Pancreas (tissue), 10 donors: ENCODE measurements at places on chromosomes 2 and 18.

GRCh38 chr18:13791181-13791580 is 32.8 kb upstream of the MC5R start:
- no peak for DNase-seq

DNA sequence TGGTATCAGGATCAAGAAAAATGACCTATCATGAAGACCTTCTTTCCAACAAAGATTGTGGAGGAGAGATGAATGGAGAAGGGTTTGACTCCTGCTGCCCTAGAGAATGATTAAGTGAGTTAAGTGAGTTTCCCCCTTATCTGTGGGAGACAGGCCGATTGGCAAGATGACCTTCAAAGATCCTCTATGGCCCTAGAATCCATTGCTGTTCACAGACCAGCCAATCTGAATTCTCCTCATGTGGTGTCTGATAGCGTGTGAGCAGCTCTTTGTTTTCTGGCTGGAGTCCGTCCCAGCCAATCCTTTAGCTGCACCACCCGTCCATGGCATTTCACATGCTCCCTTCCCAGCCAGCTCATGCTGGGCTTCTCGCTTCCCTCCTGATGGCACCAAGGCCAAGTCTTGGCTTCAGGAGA is 79.4 kb downstream of the MARCHF4 start:
- no peak for DNase-seq

DNA sequence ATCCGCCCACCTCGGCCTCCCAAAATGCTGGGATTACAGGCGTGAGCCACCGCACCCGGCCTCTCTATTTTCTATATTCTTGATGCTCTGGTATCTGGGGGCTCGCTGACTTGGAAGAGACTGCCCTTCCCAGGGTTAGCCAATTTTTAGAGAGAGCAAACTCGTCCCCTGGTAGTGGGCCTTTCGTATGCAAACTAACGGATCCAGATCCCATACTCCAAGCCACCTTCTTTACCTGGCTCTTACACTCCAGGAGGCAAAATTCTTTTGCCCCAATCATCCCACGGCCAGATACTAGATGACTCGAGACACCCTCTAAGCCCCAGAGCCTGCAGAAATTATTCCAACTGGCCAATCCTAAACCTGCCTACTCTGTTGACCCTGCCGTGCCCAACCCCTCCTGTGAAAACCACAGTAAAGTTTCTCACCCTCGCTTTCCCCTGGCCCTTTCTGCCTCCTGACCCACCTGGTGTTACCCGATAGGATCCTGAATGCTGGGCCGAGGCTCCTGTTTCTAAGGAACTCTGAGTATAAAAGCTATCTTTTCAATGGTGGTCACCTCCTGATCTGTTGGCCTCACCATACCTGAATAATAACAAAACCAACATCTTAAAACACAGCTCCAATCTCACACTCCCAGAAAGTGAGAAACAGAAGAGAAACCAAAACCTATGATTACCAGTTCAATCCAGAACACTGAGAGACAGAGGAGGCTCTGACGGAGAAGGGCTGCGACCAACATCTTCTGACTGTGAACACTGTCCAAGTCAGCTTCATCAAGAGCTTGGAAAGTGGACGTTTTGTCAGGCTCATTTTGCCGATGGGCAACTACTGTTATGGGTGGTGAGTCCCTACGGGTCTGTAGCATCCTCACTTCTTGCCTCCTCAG is 57.6 kb upstream of the ZNF532 start:
- no peak for DNase-seq

DNA sequence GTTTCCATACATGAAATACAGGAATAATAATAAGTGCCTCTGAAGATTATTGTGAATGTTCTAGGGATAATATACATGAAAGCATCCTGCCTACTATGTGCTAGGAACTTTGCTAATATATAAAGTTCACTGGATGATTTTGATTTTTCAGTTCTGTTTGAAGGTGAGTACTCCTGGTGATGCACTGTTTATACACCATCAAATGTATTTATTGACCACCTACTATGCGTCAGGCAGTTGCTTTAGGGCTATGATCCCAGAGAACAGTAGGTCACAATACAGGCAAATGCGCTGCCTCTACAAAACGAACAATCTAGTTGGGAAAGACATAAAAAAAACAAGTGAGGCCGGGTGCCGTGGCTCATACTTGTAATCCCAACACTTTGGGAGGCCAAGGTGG is 10.7 kb downstream of the TXNDC9 start:
- no peak for DNase-seq

DNA sequence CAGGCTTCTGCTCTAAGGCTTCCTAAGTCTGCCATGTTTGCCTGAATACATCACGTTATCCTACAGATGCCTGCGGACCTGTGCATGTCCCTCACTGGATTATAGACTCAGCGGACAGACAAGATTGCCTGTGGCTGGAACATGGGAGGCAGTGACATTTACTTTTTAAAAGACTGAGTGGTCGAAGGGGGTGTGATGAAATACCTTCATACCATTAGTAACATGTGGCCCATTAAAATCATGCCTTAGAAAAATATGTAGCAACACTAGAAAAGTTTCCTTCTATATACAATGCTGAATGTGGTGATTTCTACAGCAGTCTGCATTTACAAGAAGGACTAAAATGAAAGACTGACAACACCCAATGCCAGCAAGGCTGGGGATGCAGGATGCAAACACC is 154.4 kb downstream of the ASB1 start:
- DNase-seq = no peak

DNA sequence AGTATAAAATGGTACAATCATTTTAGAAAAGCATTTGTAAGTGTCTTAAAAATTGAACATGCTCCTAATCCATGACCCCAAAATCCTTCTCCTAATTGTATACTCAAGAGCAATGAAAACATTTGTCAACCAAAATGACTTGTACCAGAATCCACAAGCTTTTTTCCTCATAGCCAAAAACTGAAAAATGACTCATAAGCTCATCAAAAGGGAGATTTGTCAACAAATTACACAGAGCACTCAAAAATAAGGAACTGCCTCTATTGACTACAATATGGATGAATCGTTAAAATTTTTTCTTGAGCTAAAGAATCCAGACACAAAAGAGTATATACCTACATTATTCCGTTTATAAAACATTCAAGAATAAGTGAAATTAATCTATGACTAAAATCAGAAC is 544.8 kb downstream of the ARHGAP15 start:
- DNase-seq = no peak

DNA sequence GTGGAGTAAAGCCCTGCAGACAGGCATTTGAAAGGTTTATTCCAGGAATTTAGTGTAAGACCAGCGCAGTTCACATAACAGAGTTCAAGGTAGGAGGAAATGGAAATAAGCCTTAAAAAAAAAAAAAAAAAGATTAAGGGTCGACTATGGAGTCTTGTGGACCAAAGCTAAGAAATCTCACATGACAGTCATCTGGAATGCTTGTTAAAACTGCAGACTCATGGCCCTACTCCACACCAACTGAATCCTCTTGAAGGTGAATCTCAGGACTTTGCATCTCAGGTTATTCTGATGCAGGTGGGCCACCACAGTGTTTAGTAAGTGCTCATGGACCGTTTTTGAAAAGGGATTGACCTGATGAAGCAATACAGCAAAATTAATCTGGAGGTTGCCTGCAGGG is 8.8 kb downstream of the TTLL4 start:
- DNase-seq = no peak

- no peak for DNase-seq
Measured at GRCh38 chr2:11661891-11662435, 8.0 kb downstream of the NTSR2 start.

DNA sequence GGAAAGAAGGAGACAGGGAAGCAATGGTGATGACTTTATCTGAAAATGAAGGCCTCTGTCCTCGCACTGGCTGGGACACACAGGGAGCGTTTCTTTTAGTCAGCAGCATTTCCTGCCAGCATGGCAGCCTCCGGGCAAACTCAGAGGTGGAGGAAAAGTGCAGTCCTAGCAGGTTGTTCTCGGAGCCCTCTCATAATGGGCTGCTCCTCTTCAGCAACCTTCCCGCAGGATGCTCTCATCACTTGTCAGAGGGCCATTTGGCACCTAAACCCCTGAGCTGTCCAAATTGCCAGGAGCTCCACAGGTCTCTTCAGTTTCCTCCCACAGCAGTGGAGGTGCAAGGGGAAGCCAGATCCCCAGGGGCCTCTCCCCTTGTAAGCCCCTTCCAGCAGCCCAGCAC is 6.2 kb downstream of the STK39 start:
- no peak for DNase-seq

- no peak for DNase-seq
Measured at GRCh38 chr2:78068808-78069207, 546.6 kb upstream of the LRRTM4 start.

DNA sequence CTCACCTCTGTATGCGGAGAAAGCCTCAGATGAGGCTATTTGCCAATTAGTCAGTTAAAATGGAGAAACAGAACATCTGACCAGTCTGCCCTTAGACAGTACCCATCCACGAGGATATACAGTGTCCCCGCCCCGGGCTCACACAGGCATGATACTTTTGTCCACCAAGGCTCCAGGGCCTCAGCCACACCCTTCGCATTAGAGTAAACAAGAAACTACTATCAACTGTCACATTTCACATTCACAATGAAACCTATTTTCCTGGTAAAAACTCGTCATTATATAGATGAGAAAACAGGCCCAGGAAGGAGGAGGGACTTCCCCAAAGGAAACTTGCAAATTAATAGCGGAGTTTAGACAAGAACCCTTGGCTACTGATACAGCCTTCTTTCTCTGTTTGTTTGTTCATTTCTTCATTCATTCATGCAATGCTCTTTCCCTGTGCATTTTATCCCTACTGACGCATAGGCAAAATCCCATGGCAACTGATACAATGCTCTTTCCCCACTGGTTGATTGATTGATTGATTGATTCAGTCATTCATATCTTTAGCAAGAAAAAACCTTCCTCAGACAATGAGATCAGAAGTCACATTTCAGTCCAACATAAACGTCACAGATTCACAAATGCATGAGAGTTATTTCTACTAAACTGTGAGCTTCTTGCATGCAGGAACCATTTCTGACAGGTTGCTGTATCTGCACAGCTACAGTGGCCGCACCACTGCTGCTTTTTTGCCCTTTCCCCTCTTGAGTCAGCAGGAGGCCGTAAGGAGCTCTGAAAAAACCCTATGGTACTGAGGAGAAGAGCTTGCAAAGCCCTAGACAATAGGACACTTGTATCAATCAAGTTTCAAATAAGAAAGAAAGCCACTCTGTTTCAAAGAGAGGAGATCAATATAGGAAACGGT is 777.1 kb downstream of the RNF144A start:
- DNase-seq = no peak

DNA sequence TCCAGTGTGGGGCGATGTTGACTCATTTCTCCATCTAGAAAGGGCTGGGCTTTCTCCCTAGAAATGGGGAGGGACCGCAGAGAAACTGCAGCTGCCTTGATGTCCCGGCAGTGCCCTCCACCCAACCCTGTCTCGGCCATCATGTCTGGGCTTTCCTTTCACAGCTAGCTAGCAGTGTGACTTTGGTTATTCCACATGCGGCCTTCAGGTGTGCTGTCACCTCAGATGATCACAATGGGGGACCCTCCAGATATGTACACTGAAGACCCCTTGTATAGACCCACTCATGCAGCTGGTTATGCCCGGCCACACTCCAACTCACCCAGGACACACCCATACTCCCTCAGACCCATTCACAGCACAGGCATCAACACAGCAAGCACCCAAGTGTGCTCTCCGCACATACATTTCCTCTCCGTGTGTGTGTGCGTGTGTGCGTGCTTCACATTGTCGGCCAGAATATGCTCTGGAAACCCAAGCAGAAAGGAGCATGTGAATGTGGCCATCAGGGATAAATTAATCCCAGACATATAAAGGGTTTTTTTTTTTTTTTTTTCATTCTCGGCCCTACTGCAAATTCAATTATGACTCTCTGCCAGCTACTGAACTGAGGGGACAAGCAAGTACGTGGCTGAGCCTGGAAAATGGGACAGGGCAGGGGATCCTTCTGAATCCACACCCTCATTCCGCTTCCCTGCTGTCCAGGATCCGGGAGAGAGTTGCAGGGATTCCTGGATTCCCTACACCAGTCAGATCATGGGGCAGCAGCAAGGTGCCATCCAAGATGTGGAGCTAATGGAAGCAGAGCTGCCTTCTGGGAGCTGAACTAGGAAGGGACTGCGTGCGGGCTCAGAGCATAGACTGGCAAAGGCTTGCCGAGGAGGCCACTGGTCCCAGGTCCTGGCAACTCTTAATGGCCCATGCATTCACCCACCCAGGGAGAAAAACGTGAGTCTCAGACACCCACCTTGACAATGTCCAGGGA is 240.2 kb downstream of the DYSF start:
- peak; percentile 34 for DNase-seq

- DNase-seq = peak; percentile 94
Measured at GRCh38 chr2:218286570-218287459, 5.5 kb downstream of the TMBIM1 start.

DNA sequence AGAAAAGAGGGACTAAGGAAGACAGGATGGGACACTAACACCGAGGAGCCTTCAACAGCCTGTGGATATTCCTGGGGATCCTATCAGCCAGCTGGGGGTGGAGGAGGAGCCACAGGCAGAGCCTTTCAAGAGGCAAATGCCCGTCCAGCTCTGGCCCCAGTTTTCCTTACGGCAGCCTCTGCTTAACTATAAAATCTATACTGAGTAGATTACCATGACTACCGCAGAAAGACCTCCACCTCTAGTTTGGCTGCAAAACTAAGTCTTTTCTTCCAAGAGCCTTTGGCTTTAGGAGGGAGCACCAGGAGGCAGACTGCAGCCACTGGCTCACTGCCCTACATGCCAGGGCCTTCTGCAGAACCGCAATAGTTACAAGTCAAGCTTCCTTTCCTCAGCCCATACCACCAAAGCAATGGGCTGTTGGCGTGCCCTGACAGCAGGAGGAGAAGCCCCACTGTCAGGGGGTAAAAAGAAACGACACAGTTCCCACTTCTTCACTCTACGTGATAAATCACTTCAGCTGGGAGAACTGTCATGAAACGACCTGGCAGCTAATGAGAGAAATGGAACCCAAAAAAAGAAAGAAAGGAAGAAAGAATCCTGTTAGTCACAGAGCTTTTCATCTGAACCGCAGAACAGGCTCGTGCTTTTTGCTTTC is 25.1 kb upstream of the CREB1 start:
- no peak for DNase-seq

- DNase-seq = no peak
Measured at GRCh38 chr2:236167297-236168109, 683 bp downstream of the GBX2 start.

- DNase-seq = no peak
Measured at GRCh38 chr2:65960953-65961352, 474.0 kb upstream of the MEIS1 start.

DNA sequence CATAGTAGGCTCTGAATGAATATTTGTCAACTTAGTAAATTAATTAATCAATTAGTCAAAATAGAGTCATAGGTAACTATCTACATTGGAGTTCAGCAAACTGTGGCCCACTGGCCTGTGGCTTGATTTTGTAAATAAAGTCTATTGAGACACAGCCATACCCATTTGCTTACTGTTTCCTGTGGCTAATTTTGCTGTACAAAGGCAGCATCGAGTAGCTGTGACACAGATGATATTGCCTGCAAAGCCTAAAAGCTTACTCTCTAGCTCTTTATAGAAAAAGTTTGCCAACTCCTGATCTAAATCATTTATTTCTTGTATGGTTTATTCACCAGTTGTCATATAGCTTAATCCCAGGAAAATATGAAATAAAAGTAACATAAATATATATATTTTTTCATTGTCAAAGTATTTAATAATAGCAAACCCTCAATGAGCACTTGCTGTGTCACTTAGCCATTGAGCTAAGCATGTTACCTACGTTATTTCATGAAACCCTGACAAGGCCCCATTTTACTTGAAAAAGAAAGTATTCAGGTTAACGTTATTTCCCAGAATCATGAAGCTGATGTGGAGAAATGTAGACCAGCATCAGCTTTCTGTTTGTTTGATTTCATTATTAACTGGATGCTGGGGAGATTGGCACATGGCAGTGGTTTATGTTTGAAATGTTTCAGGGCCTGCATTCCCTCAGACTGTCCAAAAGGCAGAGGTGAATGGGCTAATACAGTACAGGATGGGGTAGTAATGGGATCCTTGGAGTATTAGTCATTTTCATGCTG is 69.6 kb downstream of the ICOS start:
- DNase-seq = no peak
